ENCODE measurements at places on chromosomes 13 and 19.

- no peak for DNase-seq
Measured at GRCh38 chr13:87667686-87668085, 3.5 kb upstream of the SLITRK5 start.

DNA sequence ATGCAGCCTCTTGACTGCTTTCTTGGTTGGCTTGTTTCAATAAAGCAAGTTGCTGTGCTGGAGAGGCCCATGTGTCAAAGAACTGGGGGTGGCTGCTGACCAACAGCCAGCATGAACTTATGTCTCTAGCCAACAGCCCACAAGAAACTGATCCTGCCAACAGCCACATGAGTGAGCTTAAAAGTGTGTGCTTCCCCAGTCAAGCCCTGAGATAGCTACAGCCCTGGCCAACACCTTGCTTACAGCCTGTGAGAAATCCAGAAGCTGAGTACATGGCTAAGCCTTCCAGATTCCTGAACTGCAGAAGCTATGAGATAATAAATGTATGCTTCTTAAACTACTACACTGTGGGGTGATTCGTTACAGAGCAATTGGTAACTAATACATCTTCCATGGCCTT is 38.9 kb upstream of the IPO5 start:
- DNase-seq: no peak

DNA sequence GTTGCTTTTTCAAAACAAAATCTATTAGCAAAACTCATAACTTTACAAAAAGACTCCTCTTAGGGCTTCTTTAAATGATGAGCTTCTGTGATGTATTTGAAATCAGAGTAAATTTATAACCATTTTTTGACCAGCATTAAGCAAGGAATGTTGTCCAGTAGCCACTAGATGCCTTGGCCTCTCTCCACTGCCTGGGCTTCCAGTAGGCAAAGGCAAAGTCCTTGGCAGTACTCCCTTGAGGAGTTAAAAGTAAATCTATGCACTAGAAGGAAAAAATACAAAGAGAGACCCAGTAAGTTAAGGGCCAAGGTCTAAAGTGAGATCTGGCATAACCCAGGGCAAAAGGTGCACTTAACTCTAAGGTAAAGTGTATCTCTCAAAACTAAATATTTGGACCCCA is 9.5 kb downstream of the SERPINE3 start:
- DNase-seq: no peak

DNA sequence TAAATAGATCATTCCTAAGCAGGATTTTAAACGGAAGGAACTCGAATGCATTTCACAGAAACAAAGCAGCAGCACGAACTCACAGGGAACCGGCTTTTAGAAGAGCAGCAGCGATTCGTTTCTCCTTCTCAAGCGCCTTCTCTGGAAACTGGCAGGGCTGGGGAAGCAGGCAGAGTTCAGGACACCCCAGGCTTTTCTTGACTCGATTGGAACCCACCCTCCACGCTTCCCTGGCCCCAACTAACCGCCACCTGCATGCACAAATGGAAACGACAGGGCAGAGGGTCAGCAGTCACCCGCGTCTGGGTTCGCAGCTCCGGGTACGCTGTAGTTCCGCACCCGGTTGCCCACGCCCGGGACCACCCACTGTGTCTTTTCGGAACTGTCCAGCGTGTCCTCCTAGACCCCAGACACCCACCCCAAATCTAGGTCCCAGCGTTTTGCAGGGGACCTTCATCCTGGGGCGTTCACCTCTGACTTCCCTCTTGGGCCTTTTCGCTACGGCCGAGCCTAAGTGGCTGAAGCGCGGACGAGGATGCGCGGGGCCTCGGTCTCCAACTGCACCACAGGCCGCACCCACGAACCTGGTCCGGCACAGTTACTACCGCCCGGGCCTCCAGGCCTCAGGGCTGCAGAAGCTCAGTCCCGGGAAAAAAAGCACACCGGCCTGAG is 500 bp downstream of the ZFP30 start:
- peak; percentile 25 for DNase-seq

- DNase-seq: no peak
Measured at GRCh38 chr19:1728816-1729567, 24.3 kb upstream of the ONECUT3 start.

GRCh38 chr13:33230178-33230881 is 55.2 kb downstream of the STARD13 start:
- no peak for DNase-seq

DNA sequence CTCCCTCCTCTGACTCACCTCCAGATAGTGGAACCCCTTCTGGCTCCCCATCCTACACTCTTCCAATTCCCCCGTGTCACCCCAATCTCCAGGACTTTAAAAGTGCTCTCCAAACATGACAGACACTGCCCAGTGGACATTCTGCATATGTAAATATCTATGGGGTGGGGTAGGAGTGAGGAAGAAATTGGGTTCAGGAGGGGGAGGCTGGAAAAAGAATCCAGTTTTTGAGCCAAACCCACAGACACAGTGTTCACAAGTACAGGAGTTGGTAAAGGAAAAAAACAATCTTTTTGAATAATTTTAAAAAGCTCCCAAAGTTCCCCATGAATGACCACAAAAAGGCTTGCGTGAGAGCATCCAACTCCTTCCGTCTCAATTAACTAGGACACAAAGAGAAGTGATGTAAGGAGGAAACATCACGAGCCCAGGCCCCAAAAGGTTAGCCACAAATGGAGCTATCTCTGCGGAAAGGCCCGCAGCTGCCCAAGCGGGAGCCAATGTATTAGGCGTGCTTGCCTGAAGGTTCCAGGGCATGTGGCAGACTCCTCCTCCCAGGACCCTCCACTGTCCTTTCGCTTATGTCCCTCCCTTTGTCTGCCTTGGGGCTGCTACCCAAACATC is 18.0 kb downstream of the ZC3H4 start:
- DNase-seq: no peak

DNA sequence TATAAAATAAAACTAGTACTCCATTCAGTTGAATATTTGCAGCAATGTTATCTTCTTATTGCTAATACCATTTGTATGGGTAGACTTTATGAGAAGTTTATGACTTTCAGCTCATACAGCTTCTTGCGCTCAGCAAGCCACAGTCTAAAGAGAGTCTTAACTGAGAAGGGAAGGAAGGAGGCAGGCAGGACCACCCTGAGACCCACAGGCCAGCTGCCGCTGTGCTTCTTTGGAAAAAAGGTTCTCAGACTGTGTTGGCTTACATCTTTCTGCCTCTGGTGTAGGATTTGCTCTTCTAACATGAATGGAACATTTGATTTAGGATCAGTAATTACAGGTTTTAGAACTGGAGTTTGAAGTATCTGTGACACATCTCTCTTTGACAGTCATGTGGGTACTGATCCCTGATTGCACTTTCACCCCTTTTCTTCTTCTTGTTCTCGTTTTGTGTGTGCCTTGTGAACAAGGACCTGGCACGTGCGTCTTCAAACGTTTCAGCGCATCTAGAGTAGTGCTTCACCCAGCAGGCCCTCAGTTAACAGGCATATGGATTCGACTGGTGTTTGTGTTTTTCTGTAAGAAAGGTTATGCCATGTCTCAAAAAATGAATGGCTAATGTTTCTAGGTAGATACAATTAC is 7.1 kb upstream of the GPR18 start:
- DNase-seq: no peak

- DNase-seq: no peak
Measured at GRCh38 chr13:20258963-20259288, 26.8 kb upstream of the GJB6 start.

- DNase-seq: no peak
Measured at GRCh38 chr13:74084375-74084935, 49.7 kb downstream of the KLF12 start.

- DNase-seq: no peak
Measured at GRCh38 chr13:111597191-111597611, 276.8 kb downstream of the TEX29 start.

DNA sequence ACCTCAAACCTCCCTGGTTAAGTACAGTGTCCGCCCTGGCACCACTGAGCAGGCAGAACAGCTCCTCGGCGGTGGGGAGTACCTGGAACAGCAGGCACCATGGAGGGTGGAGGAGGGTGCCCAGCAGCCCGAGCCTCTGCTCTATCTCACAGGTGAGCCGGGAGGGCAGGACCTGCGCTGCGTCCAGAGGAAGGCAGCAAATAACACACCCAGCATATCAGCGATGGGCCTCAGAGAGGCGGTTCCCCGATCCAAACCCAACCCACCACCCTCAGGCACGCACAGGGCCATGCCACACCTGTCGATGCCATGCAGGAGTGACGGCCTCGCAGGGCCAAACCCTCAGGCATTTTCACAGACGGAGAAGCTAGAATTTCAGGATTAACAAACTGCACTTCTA is 11.8 kb downstream of the PEPD start:
- DNase-seq: peak; percentile 56

Data from NCI-H774 (cell line).